ENCODE measurements at places on chromosomes 13 and 19. TPM values are rescaled to one million over a fixed set of nuclear protein-coding genes. Genes with fewer than 3 reads are reported as not detected.
A peak's percentile ranks its signal among the peaks of the same experiment; 100 is the strongest.

DNA sequence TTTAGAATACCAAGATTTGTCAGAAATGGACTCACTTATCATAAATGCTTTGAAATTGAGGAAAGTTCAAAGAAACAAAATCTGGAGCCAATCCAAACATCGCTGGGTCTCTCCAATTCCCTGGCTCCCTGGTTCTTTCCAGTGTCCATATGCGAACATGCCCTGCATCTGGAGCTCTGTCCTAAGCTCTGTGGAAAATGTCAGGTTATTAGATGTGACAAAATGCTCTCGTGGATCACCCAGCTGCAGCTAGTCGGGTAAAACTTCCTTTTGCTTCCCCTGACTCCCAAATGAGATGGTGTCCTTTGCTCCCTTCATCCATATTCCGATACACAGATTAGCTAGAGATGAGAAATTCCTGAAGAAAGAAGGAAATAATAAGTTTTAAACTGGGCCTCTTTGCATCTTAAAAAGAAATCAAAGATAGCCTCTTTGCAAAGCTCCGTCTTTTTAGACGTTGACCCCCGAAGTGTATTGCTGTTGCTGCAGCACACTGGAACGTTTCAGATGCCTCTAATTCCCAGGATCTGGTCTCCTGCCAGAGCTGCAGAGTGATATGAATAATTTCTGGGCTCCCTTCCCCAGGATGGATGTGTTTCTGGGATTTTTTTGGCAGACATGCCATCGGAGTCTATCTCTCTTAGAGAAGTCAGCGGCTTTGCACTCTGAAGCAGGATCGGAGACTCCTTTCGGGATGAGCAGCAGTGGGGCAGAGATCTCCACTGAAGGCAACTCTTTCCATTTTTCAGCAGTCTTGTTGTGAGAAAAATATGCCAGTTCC is 102.9 kb downstream of the TEX26 start:
- no peak for DNase-seq

DNA sequence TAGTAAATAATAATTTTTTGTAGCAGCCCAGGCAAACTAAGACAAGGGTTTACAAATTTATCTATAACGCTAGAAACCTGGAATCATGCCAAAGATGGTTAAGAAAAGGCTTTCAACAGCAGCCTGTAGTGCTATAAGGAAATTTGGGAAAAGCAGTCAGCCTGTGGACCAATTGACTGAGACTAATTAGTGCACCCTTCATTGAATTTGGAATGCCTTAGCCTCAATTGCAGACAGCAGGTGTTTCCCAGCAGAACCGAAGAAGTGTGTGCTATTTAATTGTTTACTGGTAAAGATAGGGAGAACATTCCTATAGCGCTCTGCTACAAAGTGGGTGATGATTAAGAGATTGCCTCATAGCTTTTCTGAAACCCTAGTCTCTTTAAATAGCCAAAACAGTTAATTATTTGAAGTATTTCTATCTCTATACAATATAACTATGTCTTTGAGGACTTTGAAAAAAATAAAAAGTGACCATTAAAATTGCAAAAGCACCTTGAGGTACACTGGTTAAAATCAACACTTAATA is 1884.3 kb upstream of the PCDH20 start:
- no peak for DNase-seq

Gene SCGB2B2
- total RNA-seq, result 0.62 TPM

Gene SIGLEC9
- total RNA-seq, result 0.14 TPM

DNA sequence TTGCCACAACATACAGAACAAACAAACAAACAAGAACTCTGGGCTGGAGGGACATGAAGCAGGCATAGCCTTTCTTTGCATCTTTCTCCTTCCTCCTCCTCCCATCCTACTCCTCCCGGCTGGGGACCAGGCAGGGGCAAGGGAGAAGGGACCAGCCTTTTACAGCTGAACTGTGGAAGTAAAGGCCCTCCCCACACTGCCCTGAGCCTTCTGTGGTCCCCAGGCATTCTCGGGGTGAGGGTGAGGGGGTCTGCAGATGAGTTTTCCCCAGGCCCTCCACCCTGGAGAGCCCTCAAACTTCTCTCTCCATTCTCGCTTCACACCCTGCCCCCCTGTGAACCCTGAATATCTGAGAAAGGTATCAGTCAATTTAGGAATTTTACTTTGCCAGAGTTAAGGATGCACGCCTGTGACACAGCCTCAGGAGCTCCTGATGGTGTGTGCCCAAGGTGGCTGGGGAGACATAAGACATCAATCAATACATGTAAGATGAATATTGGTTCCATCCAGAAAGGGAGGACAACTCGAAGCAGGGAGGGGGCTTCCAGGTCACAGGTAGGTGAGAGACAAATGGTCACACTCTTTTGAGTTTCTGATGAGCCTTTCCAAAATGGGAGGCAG is 170.9 kb downstream of the COL4A1 start:
- no peak for DNase-seq

- DNase-seq, result no peak
Measured at GRCh38 chr19:5677580-5677979, 2.7 kb downstream of the MICOS13 start.

GRCh38 chr19:53183146-53183764 is 9.9 kb downstream of the ZNF665 start:
- no peak for DNase-seq

DNA sequence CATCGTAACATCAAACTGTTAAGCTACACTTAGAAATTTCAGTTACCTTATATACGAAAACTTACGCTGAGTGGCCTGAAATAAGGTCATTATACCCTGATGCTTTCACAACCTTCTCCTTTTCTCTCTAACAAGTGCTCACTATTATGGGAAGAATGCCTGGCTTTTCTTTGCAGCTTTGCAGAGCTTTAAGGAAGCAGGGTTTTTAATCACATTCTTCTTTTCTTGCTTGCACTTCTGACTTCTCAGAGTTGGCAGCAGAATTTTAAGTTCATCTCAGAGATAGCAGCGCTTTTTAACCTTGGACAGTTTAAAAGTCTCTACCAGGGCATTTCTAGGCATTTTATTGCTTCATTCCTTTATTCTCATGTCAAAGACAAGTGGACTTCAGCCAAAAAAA is 285.1 kb downstream of the SPRY2 start:
- DNase-seq, result no peak

DNA sequence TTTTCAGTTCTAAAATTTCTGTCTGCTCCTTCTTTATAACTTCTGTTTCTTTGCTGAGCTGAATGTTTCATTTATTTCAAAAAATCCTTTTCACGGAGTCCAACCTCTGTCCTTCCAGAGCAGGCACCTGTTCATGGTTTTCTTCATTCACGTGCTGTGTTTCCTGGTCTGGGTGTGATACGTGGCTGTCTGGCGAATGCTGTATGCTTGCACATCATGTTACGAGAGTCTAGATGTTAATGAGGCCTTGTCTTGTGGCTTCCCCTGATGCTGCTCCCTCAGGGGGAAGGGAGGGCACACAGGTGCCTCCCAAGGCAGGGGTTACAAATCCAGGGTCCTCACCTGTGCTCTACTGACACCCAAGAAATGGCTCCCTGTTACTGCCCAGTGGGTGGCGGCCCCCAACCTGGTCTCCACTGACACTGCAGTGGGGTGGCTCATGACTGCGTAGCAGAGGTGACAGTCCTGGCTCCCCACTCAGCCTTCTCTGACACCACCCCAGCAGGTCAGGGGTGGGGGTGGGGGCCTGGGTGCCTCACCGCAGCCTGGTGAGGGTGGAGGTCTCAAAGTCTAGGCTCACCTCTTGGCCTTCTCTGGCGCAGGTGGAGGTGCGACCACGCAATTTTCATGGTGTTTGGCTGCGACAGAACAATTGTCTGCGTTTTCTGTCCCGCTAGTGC is 20.1 kb upstream of the RAB20 start:
- DNase-seq, result no peak

GRCh38 chr13:39282400-39282972 is 244.2 kb downstream of the NHLRC3 start:
- no peak for DNase-seq

DNA sequence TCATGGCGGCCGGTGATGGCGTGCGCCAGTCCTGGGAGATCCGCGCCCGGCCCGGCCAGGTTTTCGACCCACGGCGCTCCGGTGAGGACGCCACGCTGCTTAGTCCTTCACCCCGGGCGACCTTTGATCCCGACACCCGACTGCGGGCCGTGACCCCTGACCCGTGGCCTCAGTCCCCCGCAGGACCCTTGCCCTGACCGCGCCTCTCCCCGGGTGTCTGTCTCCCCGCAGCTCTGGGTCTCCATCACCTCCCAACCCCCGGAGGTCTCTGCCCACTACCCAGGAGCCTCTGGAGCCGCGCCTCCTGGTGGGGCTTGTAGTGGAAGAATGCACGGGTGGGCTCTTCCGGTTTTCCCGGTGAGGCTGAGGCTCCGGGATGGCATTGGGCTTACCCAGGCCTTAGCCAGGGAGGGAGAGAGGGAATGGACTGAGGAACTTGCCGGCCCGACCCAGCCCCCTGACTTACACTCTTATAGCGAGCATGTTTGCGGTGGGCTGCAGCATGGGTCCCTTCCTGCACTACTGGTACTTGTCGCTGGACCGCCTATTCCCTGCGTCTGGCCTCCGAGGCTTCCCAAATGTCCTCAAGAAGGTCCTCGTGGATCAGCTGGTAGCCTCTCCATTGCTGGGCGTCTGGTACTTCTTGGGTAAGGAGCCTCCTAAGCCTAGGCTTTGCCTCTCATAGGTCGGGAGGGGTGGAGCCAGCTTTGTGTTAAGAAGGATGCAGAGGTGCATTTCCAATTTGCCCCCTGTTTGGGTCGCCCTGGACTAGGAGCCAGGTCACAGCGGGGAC is 566 bp downstream of the MPV17L2 start:
- DNase-seq, result no peak

DNA sequence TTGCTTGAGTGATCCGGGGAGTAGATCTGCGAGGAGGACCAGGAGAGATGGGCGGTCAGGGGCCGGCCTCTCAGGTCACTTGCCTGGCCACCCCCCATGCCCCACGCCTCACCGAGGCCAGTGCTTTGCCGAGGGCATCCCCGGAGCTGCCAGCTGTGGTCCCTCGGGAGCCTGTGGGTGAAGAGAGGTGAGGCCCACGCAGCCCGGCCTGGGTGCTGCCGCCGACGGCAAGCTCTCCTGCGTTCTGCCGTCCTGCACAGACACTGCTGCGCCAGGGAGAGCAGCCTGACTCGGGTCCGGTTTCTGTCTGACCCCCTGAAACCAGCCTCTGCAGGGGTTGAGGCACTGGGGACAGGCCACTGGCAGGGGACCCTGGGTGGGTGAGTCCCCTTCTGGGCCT is 15.8 kb upstream of the UQCR11 start:
- DNase-seq, result no peak

- no peak for DNase-seq
Measured at GRCh38 chr19:50418176-50419021, at the start of gene SPIB. TSS of gene SPIB (plus strand) at chr19:50418938. CDS start at chr19:50418963, 25 bp downstream.

Gene ZNF296
- total RNA-seq, result 1.1 TPM

GRCh38 chr19:14395710-14396336 is 14.6 kb downstream of the ADGRE5 start:
- no peak for DNase-seq

DNA sequence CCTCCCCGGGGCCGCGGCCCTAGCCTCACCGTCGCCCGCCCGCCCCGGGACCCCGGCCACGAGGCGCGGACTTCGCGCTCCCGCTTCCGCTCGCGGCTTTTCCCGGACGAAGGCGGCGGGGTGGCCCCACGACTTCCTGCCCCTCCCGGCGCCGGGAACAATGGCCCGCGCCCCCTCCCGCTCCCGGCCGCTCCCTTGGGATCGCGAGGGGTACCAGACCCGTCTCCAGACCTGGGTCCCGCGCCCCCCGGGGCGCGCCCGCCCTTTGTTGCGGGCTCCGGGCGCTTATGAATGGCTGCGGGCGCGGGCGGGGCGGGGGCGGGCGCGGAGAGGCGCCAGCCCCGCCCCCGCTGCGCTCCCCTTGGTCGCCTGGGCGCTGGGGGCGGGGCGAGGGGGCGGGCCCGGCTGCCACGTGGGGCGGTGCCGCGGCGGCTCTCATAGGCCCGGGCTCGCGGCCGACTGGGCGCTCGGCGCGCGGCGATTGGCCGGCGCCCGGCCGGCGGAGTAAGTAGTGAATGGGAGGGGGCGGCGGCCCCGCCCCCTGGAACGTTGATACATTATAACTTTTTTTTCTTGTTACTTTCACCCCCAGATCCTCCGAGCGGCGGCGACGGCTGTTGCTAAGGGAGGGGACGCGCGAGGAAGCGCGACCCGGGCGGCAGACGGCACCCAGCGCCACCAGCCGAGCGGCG is 1.1 kb downstream of the MIDN start:
- peak; percentile 76 for DNase-seq

Gene FGF14
- not detected for total RNA-seq

GRCh38 chr13:24858953-24859352 is 95.0 kb downstream of the RNF17 start:
- DNase-seq, result no peak

- DNase-seq, result no peak
Measured at GRCh38 chr13:98678741-98679140, 73.7 kb downstream of the SLC15A1 start.

DNA sequence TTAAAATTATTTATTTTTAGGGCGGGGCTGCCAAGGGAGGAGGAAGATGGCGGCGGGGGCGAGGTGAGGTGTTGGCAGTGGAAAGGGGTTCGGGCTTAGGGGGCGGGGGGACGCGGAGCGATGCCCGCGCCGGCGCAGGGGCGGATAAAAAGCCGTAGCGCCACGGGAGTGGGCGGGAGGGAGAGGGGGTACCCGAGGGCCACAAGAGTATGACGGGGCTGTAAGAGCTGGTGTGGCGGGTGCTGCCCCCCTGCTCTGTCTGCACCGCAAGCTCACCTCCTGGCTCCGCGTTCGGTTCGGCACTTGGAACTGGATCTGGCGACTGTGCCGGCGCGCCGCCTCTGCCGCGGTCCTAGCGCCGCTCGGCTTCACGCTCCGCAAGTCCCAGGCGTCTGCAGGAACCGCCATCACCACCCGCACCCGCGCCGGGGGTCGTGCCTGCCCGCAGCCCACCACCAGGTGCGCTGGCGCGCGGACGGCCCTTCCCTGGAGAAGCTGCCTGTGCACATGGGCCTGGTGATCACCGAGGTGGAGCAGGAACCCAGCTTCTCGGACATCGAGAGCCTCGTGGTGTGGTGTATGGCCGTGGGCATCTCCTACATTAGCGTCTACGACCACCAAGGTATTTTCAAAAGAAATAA is 265.2 kb upstream of the SGCG start:
- peak; percentile 5 for DNase-seq

DNA sequence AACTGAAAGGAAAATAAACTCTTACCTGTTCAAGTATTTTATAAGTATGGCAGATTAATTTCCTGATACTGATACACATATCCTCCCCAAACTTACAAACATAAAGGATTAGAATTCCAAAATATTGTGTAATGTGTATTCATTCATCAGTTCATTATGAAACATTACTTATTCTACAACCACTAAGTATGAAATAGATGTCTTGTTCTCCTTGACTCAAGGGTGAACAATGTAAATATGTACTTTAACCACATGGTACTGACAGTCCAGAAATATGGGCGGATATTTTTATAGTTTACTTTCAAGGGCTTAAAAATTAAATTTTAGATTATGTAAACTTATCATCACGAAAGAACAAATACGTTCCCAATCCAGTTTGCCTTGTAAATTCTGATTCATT is 334.0 kb downstream of the LIG4 start:
- DNase-seq, result no peak

Gene RFPL4A
- total RNA-seq, result not detected

DNA sequence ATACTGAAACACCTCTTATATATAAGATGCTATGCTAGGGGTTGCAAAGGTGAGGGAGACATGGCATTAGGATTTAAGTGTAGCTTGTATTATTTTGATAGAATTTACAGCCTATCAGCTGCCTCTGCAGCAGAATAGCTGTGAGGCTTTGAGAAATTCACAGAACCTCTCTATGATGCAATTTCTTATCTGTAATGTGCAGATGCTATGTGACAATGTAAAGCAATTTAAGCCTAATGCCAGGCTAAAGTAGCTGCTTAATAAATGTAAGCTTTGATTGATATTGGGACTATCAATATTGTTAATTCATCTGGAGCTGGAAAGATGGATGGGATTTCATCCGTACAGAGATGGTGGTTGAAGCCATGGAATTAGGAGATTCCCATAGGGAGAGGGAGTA is 1.6 kb downstream of the ADGRE3 start:
- DNase-seq, result no peak
